ENCODE measurements at places on chromosomes 11 and 22.

DNA sequence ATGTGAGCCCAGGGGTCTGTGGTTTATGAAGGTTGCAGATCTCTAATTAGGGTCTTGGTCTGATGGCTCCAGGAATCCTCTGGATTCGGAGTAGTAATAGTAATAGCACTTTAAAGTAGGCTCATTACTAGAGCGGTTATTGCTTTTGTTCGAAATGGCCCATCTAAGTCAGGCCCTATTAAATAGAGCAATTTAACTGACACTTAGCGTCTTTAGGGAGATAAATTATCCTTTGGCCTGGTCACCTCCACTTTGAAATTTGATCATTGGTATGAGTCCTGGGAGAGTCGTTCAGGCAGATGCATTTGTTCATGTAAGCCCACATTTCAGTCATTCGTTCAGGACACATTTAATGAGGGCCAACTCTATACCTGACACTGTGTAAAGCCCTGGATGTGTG is 54.8 kb downstream of the LDLRAD3 start:
- DNase-seq = no peak

GRCh38 chr11:84249344-84250135 is 963.4 kb upstream of the CCDC90B start:
- DNase-seq = no peak

DNA sequence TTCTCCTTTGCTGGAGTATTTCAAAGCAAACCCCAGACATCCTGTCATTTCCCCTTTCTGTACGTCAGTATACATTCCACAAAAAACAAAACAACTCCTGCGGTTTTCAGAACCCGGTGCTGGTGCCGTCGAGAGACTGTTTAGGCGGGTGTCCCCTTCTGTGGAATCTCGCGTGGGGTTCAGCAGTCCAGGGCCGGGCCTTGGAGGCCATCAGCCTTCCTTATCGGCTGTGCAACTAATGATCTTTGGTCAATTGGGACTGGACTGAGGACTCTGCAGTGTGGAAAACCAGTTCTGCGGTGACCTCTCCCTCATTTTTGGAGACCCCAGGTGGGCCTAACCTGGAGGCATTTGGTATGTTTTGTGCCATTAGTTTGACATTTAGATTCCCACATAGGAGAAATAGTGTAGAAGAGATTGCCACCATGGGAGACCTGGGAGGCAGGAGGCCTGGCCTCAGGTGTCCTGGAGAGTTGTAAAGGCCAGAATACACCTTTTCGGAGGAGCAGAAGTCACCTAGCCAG is 84.4 kb downstream of the TBC1D22A start:
- DNase-seq = no peak

DNA sequence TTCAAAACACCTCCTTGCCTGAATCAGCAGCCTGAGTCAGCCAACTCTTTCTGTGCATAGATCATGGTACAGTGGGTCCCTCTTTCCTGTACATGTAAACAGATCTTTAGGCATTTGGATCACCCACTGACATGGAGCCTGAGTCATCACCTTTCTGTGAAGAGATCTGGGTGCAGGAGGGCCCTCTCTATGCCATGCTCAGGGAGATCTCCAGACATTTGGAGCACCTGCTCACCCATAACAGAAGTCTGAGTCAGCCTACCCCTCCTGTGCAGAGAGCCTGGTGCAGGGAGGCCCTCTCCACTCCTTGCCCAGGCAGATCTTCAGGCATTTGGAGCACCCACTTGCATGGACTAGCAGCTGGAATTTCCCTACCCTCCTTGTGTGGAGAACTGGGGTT is 56.2 kb upstream of the GLYAT start:
- DNase-seq = no peak

- DNase-seq = no peak
Observed at GRCh38 chr11:122509091-122509490, 146.4 kb upstream of the UBASH3B start.

GRCh38 chr11:62508336-62509058 is 38.1 kb downstream of the AHNAK start:
- DNase-seq = peak; percentile 39

DNA sequence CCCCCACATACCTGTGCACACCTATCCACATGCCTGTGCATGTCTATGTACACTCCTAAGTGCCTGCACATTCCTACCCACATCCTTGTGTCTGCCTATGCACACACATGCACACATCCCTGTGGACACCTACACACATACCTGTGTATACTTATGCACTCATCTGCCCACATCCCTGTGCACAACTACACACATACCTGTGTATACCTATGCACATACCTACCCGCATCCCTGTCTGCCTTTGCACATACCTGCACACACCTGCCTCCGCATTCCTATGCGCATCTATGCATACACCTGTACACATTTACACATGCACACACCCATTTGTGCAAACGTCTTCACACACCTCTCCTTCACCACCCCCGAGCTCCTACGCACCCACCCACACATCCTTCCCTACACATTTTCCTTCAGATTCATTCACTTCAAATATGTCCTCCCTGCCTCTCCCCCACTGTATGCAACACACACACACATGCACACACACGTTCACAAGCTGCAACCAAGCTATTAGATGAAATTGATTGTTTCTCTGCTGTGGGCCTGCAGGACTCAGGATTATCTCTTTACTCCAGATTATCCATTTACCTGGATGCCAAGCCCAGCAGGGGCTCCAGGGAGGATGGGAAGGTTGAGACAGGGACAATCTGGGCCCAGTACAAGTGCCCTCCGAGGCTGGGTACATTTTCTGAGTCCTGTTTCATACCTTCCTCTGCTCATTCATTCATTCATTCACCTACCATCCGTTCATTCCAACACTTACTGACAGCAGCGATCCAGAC is 53.2 kb downstream of the TSPAN18 start:
- no peak for DNase-seq

GRCh38 chr11:45725121-45725520 is 59.7 kb upstream of the CHST1 start:
- DNase-seq = no peak

GRCh38 chr11:6351782-6352382 is 31.6 kb upstream of the CAVIN3 start:
- no peak for DNase-seq
